Hematopoietic multipotent progenitor cell treated with erythropoietin and hydrocortisone succinate and interleukin-3 and kit ligand, for 17 days (in vitro differentiated cells): ENCODE measurements at places on chromosomes 11 and 22.

- no peak for DNase-seq
Observed at GRCh38 chr11:59900366-59901126, 22.0 kb downstream of the OOSP3 start.

DNA sequence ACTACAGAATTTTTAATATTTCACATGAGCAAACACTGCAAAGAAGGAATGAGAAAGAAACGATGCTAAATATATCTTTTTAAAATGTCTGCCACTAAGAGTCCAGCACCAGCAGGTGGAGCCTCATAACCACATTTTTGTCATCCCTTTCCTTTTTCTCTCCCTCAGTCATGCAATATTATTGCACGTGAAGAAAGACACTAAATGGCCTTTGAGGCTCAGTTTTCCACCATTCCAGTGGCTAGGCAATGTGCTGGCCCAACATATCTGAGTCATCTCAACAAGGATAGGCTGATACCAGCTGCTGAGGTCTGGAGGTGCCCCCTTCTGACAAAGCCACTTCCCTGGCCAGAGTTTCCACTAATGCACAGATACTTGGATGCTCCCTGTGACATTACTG lies 1.8 kb downstream of the ALKBH8 start:
- peak; percentile 37 for DNase-seq

DNA sequence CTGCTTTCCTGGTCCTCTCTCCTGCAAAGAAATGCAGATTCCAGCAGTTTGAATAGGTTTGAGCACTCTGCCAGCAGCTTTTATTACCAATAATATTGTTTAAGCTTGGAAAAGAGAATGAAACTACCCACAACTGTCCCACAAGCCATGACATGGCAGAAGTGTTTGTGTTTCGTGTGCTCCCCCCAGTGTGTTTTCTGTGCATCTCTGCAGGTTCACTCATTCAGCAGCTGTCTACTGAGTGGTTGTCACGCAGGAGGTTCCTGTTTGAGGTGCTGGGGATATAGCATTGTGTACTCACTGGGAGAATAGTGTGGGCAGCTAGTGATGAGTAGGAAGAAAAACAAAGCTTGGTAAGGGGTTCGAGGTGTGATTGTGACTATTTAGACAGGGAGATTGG lies 55.3 kb upstream of the SUSD2 start:
- DNase-seq = no peak

DNA sequence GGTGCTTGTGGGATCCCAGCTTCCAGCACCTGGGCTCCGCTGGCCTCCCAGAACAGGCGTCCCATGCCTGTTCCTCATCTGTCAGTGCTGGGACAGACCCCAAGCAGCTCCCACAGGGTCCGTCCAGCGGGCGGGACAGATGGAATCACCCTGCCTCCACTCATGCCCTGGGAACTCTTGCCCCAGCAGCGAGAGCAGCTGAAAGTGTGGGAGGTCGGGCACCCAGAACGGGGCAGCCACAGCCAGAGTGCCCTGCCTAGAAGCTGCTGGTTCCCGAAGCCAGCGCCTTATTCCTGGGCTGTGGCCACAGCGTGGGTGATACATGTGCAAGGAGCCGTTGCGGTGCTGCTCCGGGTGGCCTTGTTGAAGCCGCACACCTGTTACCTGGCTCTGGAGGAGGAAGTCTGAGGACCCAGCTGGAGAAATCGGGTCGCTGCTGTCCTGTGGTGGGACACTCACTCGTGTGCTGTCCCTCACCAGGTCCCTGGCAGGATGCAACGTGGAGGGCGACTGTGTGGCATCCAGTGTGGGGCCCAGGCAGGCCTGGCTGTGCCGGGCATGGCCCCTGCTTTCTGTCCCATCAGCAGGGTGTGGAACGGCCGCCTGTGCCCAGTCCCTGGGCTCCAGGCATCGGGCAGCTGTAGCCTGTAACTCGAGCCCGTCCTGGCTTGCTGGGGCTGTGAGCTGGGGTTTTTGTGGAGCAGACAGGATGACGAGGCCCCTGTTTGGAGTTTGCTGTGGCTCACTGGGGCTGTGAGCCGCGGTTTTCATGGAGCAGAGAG lies 16.2 kb downstream of the GRAMD4 start:
- no peak for DNase-seq

- no peak for DNase-seq
Observed at GRCh38 chr11:35624781-35625180, 6.5 kb downstream of the FJX1 start.

DNA sequence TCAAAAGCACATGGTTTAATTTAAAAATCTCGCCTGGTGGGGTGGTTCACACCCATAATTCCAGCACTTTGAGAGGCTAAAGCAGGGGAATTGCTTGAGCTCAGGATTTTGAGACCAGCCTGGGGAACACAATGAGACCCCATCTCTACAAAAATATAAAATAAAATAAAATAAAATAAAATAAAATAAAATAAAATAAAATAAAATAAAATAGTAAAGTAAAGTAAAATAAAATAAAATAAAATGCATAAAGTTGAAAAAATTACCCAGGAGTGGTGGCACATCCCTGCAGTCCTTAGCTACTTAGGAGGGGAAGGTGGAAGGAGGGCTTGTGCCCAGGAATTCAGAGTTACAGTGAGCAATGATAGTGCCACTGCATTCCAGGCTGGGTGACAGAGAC lies 88.7 kb upstream of the MS4A8 start:
- no peak for DNase-seq

- no peak for DNase-seq
Observed at GRCh38 chr22:31075961-31076360, 5.2 kb upstream of the SMTN start.

GRCh38 chr11:35610631-35611030 lies 7.6 kb upstream of the FJX1 start:
- DNase-seq = no peak

- DNase-seq = peak; percentile 76
Observed at GRCh38 chr22:37198258-37199102, 10.4 kb upstream of the C1QTNF6 start.

- no peak for DNase-seq
Observed at GRCh38 chr11:116234989-116235568, 537.7 kb downstream of the BUD13 start.

DNA sequence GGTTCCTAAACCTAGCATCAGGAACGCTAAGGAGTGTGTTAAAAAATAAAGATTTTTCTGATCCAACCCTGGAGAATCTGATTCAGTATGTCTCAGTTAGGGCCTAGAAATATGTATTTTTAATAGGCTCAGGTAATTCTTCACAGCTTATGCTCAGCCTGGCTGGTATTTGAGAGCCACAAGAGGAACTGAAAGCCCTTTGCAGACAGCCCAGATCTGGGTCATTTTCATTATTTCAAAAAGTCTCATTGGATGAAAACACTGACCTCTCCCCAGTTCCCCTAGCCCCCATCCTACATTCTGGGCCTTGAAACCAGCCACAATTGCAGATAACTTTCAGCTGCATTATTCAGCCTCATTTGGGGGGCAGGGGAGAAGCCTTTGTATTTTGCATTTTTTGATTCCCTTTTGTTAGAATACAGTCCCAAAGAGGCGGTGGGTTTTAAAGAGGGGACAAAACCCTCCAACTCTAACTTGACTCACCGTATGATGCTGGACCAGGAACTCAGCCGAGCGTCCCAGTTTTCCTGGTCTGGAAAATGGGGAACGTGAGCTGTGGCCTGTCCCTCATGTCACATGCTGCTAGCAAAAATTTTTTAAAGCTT lies 66.0 kb upstream of the LARGE1 start:
- no peak for DNase-seq

DNA sequence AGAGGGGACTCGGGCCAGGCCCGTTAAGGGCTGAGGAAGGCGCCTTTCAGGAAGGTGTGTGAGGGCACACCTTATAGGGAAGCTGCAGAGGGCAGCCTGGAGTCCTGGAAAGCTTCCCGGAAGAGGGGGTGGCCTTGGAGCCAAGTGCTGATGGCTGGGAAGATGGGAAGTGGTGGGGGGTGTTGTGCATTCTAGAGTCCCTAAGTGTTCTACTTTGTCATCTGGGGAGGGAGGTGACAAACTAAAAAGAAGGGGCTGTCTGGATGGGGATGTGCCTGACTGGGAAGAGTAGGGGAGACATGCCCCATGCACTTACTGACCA lies 6.8 kb downstream of the ZDHHC8 start:
- DNase-seq = no peak

GRCh38 chr11:2311353-2312133 lies 9.7 kb downstream of the TSPAN32 start:
- DNase-seq = no peak

GRCh38 chr22:35883031-35883620 lies 145.5 kb downstream of the RBFOX2 start:
- DNase-seq = no peak

GRCh38 chr11:71335371-71335770 lies 83.0 kb upstream of the SHANK2 start:
- DNase-seq = no peak

- peak; percentile 42 for DNase-seq
Observed at GRCh38 chr11:3796346-3796745, 1.0 kb downstream of the NUP98 start.

- DNase-seq = no peak
Observed at GRCh38 chr22:50268655-50269113, 1.5 kb downstream of the MAPK11 start.

GRCh38 chr11:23991165-23991539 lies 505.7 kb upstream of the LUZP2 start:
- no peak for DNase-seq

DNA sequence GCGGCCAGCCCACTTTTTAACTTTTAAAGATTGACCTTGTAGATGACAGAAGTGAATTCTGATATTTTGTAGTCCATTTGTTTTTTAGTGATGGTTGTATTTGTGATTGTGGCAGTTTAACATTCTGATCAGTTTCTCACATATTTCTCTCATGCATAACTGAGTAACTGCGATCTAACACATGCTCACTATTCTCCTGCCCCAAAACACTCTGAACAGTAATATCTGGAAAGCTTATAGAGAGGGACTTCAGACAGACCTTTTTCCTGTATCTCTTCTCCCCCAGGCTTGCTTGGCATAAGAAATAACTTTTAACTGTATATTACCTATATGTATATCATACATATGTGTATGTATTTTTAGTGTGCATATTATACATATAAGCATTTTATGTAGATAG lies 37.3 kb upstream of the MYO18B start:
- DNase-seq = no peak

- DNase-seq = no peak
Observed at GRCh38 chr11:132674151-132674550, 858.1 kb downstream of the OPCML start.

GRCh38 chr11:114889594-114890011 lies 211.3 kb downstream of the NXPE2 start:
- DNase-seq = no peak

- no peak for DNase-seq
Observed at GRCh38 chr11:38839071-38839470, 2241.0 kb upstream of the RAG2 start.

GRCh38 chr22:37563153-37564081 lies 3.1 kb downstream of the CDC42EP1 start:
- no peak for DNase-seq
